Hematopoietic multipotent progenitor cell treated with erythropoietin and hydrocortisone succinate and interleukin-3 and kit ligand, for 8 days (in vitro differentiated cells): ENCODE measurements at places on chromosomes 12 and 14.

DNA sequence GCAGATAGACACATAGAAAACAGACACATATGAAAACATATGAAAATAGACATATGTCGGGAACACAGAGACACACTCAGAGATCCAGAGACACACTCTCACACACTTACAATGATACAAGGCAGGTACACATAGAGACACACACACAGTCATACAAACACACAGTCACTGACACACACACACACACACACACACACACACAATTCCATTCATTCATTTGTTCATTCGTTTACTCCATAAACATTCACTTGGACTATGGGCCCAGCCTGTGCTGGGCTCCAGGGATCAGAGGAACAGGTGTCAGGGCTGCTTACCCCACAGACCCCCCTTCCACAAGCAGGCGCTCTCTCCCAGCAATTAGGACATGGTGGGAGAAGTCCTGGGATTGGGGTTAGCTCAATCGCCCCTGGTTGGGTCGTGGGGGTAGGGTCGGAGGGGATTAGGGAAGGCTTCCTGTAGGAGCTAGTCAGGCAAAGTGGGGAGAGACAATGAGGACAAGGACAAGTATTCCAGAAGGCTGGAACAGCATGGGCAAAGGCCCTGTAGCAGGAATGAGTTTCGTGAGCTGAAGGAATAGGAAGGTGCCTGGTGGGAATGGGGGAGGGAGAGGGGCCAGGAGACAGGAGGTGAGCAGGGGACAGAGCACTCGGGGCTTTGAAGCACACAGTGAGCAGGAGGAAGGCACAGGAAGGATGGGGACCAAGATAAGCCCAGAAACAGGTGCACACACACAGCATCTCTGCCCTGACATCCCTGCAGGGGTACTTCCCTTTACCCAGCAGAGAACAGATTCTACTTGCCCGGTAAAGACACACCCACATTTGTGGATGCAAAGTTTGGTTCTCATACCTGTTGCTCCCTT lies 6.5 kb downstream of the RASAL1 start:
- no peak for DNase-seq

DNA sequence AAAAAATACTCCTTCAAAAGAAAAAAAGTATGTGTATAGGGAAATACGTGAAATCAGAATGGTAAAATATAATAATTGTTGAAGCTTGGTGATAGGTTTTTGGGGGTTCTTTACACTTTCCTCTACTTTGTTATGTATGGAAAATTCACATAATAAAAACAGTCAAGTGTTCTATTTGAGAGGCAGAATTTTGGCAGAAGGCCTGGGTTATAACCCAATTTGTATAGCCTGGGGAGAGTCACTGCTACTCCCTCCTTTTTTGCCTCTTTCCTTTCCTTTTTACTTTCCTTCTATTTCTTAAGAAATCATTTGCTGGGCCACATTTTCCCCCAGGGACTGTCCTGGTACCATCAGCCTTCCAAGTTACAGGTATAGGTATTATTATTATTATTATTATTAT lies 105.7 kb downstream of the CRADD start:
- no peak for DNase-seq

DNA sequence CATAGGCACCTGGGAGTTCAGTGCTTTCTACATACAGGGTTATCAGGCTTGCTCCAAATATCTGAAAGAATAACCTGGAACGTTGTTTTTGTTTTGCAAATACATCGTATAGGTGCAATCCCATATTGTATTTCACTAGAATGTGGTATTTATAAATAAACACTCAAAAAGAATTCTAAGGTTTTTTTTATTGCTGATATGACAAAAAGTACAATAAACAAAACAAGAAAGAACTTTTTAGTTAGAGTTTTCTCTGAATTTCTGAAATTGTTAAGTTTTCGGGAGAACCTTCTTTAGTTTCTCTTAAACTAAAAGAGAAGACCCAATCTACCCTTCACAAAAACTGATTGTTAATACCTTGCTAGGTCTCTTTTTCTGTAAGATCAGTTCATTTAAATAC lies 225.8 kb downstream of the CCDC59 start:
- no peak for DNase-seq

DNA sequence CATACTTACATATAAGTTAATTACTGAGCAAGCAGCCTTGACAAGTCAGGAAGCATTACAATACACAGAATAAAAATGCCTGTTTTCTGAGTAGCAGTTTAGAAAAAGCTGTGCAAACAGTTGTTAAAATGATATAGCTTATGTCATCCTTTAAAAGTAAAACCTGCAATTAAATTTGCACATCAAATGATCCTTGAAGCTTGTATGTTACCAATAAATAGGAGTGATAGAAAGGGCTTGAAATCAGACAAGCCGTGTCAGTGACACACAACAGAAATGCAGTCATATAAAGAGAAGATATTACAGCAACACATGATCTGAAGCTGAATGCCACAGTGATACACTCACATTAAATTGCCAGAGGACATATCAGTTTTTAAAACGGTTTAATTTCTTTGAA lies 70.0 kb downstream of the EPS8 start:
- no peak for DNase-seq

DNA sequence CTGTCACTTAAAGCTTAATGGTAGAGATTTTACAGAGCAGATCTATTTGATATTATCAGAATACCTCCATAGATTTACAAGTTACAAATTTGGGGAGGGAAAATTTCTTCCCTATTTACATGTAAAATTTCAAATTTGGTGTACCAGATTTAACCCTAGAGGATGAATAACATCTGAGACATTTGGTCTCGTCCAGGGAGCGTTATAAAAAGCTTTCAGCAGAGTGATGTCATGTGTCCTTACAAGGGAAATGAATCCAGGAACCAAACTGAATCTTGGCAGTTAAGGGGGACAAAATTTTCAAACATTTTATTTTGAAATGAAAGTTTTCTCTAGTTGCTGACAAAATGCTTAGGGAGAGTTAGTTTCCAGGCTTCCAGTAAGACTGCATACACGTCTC lies 4.5 kb upstream of the CDK17 start:
- DNase-seq: no peak

DNA sequence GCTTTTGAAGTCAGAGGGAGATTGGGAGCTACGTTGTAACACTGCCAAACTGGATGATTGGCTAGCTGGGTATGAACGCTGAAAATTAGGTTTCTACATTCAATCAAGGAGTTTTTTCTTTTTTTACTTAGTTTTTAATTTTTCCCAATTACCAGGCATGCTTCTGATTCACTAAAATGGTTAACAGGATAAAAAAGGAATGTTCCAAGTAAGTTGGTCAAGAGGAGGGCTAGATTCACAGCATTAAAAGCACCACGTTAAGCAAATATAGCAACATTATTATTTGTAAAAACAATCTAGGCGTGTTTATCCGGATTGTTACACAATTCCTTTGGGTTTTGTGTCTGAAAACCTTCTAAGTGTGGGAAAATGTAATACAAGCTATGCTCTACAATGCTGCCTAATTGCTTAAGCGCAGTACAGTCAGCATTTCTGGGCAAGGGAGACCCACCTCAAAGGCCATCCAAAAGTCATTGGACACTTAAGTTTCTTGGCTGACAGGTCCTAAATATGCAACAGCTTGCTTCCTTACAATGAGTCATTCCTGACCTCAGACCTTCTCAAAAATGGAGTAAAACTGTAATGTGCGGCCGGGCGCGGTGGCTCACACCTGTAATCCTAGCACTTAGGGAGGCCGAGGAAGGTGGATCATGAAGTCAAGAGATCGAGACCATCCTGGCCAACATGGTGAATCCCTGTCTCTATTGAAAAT lies 1.2 kb downstream of the RPLP0 start:
- DNase-seq: peak; percentile 47

GRCh38 chr14:61106959-61107641 lies 126.1 kb downstream of the SLC38A6 start:
- no peak for DNase-seq

GRCh38 chr14:100117633-100118395 lies 41.6 kb downstream of the DEGS2 start:
- no peak for DNase-seq

DNA sequence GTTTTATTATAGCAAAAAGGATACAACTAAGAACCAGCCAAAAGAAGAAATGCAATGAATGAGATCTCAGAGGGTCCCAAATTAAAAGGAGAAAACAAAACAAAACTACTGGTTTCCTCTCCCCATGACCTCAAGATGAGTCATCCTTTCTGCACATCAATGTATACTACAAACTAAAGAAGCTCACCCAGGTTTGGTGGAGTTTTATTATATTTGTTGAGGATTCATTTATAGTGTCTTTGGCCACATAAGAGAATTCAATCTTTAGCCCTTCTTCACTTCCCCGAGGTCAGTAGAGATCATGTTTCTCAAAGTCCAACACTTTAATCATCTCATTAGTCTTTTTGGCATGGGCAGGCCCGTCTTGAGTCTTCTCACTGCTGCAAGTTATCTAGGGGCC lies 210.6 kb downstream of the SLC6A15 start:
- DNase-seq: no peak

- peak; percentile 31 for DNase-seq
Measured at GRCh38 chr14:103136388-103137271, 13.4 kb downstream of the TNFAIP2 start.

GRCh38 chr12:85866986-85867776 lies 6.9 kb upstream of the NTS start:
- peak; percentile 70 for DNase-seq

- DNase-seq: no peak
Measured at GRCh38 chr12:111150921-111151840, 217.7 kb downstream of the PHETA1 start.

DNA sequence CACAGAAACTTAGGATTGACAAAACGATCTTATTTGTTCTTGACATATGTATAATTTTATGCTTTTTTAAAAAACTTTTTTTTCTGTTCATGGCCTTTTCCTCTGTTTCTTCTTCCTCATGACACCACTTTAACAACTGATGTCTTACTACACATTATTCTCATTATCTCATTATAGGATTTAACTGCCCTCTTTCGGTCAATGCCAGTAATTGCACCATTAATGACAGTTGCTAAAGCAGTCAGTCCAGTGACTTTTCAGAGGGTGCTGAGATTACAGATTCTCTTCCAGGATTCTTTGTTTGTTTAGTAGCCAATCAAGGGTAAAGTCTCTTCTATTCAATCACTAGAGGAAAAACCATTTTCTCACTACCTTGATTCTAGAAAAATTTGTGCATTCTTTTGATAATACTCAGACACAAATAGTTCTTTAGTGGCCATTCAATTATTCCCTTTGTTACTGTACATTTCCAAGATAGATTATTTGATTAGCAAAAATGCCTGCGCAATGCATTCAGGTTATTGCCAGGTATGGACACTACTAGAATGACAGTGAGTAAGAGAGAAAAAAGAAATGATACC lies 50.1 kb downstream of the KLRG1 start:
- peak; percentile 81 for DNase-seq

DNA sequence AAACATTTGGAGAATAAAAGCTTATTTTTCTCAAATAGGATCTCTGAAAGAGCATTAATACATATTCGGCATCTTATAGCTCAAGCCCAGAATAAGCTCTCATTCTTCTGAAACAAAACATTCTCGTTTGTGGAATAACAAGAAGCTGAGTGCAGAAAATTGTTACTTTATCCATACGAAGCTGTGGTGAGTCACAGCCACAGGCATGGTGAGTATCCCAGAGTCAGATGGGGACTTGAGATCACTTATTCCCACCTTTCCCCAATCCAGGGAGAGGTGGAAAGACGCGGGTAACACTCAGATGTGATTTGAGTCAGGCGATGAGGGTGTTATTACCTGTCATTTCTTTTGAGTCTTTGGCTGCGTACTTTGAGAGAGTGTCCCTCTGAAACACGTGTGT lies 214.6 kb upstream of the TMEM132C start:
- no peak for DNase-seq

- DNase-seq: no peak
Measured at GRCh38 chr14:103118663-103119404, 4.4 kb upstream of the TNFAIP2 start.

GRCh38 chr12:94109160-94109559 lies 39.2 kb upstream of the PLXNC1 start:
- DNase-seq: peak; percentile 58

GRCh38 chr14:56023661-56024081 lies 94.5 kb upstream of the PELI2 start:
- no peak for DNase-seq

DNA sequence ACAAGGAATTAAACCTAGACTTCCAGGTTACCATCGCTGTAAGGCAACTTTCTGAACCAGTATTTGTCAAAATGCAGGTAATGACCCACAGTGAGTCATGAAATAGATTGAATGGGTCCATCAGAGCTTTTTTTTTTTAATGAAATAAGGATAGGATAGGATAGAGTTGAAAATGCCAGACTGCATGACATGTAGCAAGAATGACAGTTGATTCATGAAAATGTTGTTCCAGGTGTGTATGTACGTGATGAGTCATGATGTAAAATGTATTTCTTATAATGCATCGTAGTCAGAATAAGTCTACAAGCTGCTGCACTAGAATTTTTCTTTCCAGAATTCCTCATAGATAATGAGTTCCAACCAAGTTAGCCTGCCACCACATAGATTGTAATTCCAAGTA lies 184.4 kb upstream of the BCL2L14 start:
- DNase-seq: no peak

- no peak for DNase-seq
Measured at GRCh38 chr14:74085047-74085637, 386 bp downstream of the LIN52 start.

GRCh38 chr12:132444957-132445883 lies 44.7 kb upstream of the FBRSL1 start:
- DNase-seq: peak; percentile 15

GRCh38 chr14:89136587-89136986 lies 280.4 kb downstream of the FOXN3 start:
- DNase-seq: no peak

DNA sequence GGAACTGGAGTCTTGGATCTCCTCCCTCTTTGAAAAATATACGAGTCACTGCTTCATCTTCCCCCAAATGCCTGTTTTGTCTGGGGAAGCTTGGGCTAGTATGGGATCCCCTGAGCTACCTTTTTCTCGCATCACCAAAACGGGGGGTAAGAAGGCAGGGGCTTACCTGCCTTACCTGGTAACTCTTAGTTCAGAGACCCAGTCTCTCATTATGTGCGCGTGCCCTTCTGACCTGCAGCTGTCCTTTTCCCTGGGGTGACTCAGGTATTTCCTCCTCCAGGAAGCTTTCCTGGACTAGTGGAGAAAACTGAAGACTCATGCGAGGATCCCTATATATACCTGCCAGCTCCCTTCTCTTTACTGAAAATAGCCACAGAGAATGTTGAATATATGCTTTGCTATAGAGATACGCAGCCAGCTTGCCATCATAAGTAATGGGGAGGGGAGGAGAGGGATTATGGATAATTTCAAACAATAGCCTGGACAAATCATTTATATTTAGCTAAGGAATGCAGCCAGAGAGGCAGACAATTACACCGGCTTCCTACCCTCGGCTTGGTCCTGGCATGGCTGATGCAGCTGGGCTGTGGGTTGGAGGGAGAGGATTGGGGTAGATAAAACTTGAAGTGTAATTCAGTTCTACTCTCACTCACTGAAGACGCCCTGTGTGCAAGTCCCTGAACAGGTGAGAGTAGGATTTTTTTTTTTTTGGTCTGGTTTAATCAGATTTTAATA lies 1.1 kb downstream of the TSPAN9 start:
- no peak for DNase-seq

GRCh38 chr12:107622001-107622400 lies 63.6 kb upstream of the PWP1 start:
- peak; percentile 36 for DNase-seq

GRCh38 chr14:38125481-38126037 lies 82.1 kb upstream of the SSTR1 start:
- DNase-seq: no peak
